Stimulated activated CD8-positive, alpha-beta memory T cell treated with anti-CD3 and anti-CD28 coated beads, Interleukin-7, amount 100 ng/mL, for 1 hour (primary cell): ENCODE measurements at places on chromosomes 1 and 21.

DNA sequence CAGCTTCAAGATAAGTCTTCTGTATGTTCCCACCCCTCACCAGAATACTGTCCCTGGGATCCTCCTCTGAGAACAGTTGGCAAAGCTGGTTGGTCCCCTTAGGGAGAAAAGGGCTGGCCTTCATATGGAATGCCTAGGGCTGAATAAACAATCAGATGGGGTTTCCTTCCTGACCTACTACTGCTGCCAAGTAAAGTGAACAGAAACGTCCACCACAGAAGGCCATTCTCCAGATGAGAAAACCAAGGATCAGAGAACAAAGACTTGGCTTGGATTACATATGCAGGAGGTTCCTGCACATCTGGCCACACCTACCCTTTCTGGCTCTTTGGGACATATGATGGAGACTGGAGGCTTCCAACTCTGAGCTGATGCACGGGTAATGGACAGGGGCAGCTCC is 194.5 kb downstream of the HIVEP3 start:
- no peak for DNase-seq

- DNase-seq: no peak
Measured at GRCh38 chr1:181485287-181486097, 2.2 kb downstream of the CACNA1E start.

DNA sequence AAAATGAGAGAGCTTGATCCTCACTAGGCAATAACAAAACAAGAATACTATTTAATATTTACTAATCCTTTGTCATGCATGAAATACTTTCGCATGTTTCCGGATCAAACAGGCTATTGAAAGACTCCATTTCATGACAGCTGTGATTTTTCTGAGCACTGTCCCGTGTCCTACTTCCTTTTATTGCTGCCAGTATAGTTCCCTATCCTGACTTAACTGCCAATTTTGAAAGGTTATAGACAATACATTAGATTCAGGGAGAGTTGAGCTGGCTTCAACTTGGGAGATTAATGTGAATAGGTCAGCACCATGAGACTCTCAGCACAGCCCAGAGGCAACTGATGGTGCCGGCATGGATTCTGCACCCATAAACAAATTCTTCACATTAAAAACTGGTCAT is 225.8 kb downstream of the VAV3 start:
- DNase-seq: no peak

DNA sequence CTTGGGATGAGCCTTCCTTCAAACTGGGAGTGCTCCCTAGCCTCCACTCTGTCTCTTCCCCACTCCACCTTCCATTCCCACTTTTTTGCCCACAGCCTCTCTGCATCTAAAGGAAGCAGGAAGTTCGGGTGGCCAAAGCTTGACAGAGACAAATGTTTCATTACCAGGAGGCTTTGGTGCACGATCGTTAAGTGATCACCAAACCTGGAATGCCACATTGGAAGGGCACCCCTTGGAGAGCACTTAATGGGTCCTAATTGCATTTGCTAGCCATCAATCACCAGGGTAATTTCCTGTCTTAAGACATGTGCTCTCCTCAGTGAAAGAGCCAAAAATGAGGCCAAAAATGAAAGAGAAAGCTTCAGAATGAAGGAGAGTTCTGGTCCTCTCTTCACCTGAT is 206.5 kb downstream of the TNR start:
- no peak for DNase-seq

GRCh38 chr1:6599141-6599975 is 3.3 kb downstream of the KLHL21 start:
- DNase-seq: no peak

- no peak for DNase-seq
Measured at GRCh38 chr21:35314857-35315582, 265.9 kb upstream of the RUNX1 start.

DNA sequence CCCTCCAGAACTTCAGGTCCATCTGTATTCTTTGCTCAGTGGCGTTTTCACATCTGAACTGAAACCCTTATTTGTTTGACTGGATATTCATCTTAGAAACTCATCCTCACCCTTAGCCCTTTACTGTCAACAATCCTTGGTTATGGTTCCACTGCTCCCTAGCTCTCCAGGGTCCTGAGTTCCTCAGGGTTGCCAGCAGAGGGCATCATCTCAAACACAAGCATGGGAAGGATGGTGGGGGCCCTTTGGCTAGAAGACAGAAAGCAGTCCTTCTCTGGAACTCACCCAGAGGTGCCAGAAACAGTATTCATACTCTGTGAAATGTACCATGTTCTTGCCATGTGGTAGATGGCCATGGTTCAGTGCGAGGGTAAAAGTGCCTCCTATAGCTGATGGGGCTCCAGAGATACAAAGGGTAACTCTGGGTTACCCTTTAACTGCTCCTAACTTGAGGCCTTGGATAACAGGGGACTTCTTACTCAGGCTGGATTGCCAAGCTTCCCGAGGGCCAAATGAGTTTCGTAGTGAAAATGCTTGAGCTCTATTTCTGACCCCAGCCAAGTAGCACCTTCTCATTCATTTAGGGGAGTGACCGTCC is 11.3 kb downstream of the NCSTN start:
- DNase-seq: no peak
